ENCODE measurements at places on chromosomes 12 and 14. TPM values are rescaled to one million over a fixed set of nuclear protein-coding genes. Genes with fewer than 3 reads are reported as not detected.

DNA sequence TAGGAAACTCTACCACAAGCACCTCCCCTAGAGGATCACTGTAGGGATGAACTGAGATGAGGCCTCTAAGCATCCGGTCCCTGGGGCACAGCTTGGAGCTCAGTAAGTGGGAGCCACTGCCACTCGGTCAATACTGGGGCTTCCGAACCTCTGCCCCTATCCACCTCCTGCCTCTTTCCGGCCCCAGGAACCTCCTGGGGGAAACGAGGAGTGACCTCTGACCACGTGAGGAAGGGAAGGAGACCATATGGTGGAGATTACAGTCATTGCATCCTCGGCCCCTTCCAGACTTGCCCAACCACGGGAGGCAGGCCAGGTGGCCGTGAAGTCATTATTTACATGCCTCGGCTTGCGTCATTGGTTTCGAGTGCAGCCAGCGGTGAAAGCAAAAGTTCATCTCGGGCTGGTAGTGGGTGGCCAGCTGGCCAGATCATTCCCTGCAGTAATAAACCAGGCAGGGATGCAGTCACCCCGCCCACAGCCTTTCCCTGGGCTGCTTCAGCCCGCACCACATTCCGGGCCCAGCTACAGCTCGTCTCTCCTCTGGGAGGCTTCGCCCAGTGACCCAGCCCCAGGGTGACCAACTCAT is 65.4 kb downstream of the C14orf132 start:
- DNase-seq: no peak

DNA sequence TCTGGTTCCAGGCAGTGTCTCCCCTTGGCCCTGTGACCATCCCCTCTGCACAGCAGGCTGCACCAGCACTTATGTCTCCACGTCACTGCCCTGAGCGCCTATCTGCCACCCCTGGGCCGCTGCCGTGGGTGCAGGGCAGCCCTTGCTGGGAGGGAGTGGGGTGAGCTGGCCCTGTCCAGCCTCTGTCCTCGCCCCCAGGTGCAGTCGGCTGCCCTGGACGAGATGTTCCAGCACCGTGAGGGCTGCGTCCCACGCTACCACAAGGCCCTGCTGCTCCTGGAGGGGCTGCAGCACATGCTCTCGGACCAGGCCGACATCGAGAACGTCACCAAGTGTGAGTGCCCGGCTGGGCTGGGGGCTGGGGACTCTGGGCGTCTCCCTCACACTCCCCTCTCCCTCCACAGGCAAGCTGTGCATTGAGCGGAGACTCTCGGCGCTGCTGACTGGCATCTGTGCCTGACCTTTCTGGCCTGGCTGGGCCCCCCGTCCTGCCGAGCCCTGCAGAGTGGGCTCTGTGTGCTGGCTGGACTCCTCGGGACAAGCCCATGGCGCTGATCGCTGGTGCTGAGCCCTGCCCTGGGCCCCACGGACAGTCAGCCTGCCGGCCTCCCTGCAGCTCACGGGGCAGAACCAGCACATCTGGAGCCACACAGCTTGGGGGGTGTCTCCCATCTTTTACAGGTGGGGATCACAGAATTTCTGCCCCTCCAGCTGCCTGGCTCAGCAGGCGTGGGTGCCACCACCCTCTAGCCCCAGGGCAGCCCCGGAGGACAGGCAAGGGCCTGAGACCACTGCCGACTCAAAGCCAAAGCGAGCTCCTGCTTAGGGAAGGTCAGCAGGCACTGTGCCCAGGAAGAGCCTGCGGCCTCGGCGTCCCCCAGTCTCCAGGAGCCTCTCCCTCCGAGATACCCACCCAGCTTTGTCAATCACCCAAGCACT is 7.9 kb upstream of the PUS1 start:
- DNase-seq: no peak

- peak; percentile 46 for DNase-seq
These were observed at the start of gene AP4S1 for GRCh38 chr14:31025367-31026076. TSS of gene AP4S1 (plus strand) at chr14:31025649. CDS start at chr14:31066197, 40,548 bp downstream.

GRCh38 chr12:9977916-9978315 is 6.7 kb downstream of the CLEC12A start:
- DNase-seq: no peak

- no peak for DNase-seq
These were observed 15.5 kb upstream of the MLXIP start for GRCh38 chr12:122062832-122063693.

GRCh38 chr14:54353694-54354093 is 43.1 kb upstream of the CDKN3 start:
- no peak for DNase-seq

GRCh38 chr14:77862154-77862786 is 62.4 kb downstream of the ADCK1 start:
- peak; percentile 69 for DNase-seq

- DNase-seq: no peak
These were observed 162.8 kb upstream of the RMST start for GRCh38 chr12:97299847-97300246.

DNA sequence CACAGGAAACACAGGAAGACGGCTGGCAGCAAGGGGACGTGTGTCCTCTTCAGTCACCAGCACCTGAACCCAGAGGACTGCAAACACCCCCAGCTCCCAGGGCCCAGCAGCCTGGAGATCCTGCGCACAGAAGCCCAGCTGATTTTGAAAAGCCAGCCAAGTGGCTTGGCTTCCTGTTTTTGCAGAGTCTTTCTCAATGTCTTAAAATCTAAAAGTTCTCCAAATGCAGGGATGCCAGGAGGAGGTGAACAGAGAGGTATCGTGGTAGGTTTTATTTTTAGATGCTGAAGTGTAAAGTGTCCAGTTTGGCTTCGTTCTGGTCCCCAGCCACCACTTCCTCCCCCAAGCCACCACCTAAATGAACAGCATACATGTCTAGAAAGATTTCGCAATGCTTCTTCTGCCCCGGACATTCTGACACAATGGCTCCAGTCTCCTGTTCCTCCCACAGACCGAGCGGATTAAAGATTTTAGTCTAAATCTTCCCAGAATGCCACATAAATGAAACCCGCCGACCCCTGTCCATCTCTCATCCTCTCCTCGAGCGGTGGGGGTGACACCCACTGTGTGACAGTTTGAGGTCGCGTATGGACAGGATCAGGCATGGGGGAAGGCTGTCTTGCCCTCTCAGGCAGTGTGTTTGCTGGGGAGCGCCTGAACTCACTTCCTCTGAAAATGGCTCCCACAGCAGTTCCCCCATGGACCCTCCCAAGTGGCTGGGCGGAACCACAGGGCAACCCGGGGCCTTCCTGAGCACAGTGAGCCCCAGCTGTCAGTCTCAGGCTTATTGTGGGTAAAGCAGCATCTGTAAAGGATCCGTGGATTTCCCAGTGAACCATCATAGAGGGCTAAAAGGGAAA is 41.6 kb downstream of the ITPK1 start:
- no peak for DNase-seq

DNA sequence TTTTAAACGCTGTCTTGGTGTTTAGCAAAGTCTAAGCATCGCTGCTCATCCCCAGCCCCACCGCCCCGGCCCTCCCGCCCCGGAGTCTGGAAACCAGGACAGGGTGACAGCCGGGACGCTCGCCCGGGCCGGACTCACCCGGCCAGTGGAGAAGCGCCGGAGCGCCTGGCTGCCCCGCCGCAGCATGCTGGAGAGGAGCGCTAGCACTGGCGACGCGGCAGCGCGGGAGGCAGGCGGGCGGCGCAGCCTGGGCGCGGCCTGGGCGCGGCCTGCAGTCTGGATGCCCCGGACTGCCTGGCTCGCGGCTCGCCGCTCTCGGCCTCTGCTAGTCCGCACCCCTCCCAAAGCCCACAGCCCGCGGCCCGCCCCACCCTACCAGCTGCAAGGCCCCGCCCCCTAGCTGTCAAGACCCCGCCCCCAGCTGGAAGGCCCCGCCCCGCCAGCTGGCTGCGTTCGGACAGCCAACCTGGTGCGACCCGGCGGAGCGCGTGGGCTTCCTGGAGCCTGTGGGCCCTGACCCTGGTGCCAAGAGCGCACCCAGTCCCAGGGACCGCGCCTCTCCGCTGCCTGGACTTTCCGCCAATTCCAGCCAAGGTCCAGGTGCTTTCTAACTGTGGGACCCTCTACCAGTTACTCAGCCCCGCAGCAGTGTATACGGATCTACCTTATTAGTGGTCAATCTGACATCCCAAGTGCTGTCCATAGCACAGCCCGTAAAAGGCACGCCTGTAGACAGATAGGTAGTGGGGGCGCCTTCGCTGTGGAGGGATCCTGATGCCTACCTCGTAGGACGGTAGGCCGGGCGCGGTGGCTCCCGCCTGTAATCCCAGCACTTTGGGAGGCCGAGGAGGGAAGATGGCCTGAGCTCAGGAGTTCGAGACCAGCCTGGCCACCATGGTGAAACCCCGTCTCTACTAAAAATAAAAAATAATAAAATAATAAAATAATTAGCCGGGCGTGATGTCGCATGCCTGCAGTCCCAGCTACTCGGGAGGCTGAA is at the start of gene ALDH1L2:
Gene ALDH1L2, minus strand, starts transcription at position 208 of the 1,000 bp plus-strand sequence. Its CDS starts 22 bp downstream, at position 186.
- DNase-seq: peak; percentile 83

- DNase-seq: no peak
These were observed 188.9 kb downstream of the CAND1 start for GRCh38 chr12:67457778-67458665.

DNA sequence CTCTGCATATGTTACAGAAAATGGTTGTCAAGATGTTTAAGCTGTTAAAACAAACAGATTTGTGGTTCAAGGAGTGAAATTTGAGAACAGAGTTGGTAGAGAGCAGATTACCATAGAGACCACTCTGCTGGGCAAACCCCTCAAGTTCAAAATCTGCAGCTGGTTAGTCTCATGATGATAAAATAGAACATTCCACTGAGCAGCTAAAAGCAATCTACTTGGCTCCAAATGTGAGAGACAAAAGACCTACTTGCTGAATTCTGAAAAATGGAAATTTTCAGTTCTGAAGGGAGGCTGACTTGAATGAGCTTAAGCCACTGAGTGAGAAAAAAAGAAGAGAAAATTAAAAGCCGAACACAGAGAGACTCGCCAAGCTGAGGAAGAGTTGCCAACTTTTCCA is 519.3 kb downstream of the NOVA1 start:
- peak; percentile 8 for DNase-seq

DNA sequence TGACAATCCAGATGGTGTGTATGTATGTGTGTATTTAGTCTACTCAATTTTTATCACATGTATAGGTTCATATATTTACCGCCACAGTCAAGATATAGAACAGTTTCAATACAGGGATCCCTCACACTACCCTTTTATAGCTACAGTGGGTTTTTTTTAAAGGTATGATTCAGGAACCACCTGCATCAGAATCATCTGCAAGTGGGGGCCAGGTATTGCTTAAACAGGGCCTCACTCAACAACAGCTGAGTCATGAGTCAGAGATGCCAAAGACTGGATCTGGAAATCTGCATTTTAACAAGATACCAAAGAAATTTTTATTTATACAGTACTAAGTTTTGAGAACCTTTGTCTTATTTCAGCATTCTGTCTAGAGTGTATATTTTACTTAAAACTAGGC is 117.6 kb downstream of the SLC35F4 start:
- DNase-seq: no peak

- DNase-seq: no peak
These were observed 75.2 kb downstream of the MYF5 start for GRCh38 chr12:80791863-80792262.

DNA sequence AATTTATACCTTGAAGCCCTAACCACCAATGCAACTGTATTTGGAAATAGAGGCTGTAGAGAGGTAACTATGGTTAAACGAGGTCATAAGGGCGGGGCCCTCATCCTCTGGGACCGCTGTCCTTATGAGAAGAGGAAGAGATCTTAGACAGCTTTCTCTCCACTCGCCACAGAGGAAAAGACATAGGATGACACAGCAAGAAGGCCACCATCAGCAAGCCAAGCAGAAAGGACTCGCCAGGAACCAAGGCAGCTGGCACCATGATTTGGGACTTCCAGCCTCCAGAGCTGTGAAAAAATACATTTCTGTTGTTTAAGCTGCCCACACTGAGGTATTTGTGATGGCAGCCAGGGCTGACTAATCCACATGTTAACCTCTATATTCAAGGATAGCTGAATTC is 30.4 kb upstream of the BCAT1 start:
- DNase-seq: no peak

GRCh38 chr12:123490089-123490488 is 32.1 kb downstream of the SNRNP35 start:
- DNase-seq: no peak

GRCh38 chr12:112131686-112132085 is 6.3 kb downstream of the TRAFD1 start:
- no peak for DNase-seq

DNA sequence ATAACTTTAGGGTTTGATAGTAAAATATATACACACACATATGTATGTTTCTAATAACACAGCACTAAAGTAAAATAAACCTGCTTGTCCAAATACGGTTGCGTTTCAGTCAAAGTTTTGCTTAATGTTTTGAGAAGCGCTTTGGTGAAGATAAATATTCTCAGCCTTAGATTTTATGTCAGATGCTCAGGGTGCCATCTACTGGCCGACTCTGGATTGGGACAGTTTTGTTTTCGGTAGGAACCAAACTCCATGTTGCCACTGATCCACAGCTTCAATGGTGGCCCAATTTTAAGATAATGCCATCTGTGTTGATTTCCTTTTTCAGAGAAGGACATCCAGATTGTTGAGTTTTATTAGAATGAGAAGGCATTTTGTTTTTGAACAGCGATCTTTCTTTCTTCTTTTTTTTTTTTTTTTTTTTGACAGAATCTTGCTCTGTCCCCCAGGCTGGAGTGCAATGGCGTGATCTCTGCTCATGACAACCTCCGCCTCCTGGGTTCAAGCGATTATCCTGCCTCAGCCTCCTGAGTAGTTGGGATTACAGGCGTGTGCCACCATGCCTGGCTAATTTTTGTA is 43.1 kb downstream of the LLPH start:
- DNase-seq: peak; percentile 68

DNA sequence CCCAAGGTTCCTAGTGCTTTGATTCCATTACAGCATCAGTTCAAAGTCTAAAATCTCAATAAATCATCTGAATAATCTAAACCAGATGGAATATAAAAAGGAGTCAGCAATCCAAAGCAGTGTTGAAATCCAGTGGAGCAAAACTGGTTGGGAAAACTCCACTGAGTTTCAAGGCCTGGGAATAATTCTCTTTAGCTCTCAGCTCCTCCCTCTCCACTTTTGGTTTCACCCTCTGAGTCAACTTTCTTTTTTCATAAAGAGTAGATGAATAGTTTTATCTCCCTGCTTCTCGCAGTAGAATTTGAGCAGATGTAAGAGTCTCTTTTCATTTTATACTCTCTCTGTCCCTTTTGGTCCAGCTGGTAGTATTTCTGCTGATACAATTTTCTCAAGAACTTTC is 338.6 kb downstream of the APAF1 start:
- no peak for DNase-seq

GRCh38 chr12:121003650-121004049 is 12.6 kb downstream of the C12orf43 start:
- DNase-seq: peak; percentile 3

- no peak for DNase-seq
These were observed 87.4 kb downstream of the ATF7IP start for GRCh38 chr12:14452865-14453264.

SLC24A4 gene
- not detected for total RNA-seq

SPIC gene
- total RNA-seq: not detected

FOXA1 gene
- total RNA-seq: not detected

TMEM229B gene
- 0.41 TPM for total RNA-seq

SERPINA5 gene
- total RNA-seq: not detected

DLGAP5 gene
- total RNA-seq: 63.1 TPM

CFAP54 gene
- 0.20 TPM for total RNA-seq
